ENCODE measurements at places on chromosomes 16 and 17.

- DNase-seq, result no peak
Measured at GRCh38 chr17:76193591-76193990, 46.7 kb downstream of the RNF157 start.

DNA sequence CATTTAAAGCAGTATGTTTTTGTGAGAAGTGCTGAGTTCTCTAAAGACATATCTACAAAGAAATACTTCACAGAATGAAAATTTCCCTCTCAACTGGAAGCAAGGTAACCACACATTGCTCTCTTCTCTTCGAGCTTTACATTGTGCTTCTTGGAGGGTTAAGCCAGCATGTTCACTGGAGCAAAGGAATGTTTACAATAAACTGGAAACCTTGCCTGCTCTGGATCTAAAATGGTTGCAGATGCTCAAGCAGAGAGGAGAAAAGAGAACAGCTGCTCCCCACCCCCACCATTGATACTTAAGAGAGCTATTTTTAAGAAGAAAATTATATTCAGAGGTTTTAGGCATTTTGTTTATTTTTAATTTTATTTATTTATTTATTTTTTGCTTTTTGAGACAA is 213.1 kb downstream of the CEP112 start:
- DNase-seq, result no peak

DNA sequence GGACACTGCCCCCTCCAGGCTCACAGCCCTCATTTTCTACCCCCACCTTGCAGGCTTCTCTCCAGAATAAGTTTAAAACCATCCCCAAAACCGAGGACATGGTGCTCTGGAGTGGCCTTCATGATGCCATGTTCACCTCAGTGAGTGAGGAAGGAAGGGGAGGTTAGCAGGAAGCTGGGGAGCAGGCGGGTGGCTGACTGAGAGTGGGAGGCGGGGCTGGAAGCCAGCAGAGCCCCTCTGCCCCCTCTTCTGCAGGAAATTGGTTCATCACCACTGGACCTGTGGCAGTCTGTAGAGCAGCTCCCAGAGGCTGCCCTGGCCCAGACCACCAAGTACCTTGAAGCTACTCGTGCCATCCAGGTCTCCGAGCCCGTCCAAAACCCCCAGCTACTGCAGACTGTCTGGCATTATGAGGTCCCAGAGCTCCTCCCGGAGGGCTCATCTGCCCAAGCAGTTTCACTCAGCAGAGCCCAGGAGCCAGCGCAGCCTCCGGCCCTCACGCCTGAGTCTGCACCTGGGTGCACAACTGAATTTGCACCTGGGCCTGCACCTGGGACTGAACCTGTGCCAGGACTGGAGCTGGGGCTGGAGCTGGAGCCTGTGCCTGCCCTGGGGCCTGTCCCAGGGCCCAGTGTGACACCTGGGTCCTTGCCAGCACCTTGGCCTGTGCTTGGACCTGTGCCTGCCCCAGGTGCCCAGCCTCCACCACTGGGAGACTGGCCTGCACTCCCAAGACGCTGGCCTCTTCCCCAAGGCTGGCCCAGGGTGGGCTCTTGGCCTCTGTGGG is 19.0 kb downstream of the C16orf96 start:
- DNase-seq, result no peak

GRCh38 chr16:4801051-4801961 is 1.1 kb downstream of the ROGDI start:
- DNase-seq, result no peak

- DNase-seq, result no peak
Measured at GRCh38 chr16:69839240-69839688, 77.1 kb downstream of the WWP2 start.

GRCh38 chr16:86664522-86665318 is 86.4 kb downstream of the FOXL1 start:
- DNase-seq, result no peak

DNA sequence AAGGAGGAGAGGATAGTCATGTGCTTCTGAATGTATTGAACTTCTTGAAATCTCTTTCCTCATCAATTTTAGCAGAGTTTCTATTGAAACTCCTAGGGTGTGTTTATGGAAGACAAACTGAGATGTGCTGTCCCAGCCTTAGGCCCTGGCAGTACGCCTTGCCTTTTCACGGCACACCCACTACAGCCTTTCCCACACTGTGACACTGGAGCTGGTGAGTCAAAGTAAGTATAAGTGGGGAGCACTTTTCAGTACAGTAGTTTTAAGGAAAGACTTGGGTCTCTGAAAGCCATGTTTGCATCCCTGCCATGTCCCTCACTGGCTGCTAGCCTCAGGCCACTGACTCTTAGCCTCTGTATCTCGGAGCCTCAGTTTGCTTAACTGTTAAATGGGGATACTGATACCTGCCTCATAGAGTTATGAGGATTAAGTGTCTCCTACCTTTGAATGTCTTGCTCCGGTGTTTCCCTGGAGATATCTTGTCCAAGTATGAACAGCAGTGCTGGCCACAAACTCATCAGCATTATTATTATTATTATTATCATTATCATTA is 144.7 kb upstream of the CRHR1 start:
- no peak for DNase-seq

DNA sequence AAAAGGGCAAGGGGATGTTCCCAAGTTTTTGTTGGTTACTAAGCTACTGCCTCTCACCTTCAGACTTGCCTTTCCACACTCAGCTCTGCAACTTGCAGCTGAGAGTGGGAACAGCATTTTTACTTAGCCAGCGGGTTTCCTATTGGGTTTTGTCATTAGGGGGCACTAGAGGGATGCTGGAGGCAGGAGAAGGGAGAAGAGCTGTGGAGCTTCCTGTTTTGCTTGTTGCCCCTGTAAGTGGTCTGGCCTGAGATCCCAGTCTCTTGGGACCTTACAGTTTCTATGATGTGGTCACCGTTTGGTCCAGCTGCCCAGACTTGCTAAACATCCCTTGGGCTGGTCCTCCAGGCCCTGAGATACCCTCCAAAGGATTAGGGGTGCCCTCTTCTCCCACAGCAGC is 209.6 kb upstream of the NLRP1 start:
- DNase-seq, result no peak

- DNase-seq, result no peak
Measured at GRCh38 chr16:68446681-68447652, 1.3 kb downstream of the SMPD3 start.

GRCh38 chr17:27882162-27882840 is 10.9 kb downstream of the LYRM9 start:
- no peak for DNase-seq

DNA sequence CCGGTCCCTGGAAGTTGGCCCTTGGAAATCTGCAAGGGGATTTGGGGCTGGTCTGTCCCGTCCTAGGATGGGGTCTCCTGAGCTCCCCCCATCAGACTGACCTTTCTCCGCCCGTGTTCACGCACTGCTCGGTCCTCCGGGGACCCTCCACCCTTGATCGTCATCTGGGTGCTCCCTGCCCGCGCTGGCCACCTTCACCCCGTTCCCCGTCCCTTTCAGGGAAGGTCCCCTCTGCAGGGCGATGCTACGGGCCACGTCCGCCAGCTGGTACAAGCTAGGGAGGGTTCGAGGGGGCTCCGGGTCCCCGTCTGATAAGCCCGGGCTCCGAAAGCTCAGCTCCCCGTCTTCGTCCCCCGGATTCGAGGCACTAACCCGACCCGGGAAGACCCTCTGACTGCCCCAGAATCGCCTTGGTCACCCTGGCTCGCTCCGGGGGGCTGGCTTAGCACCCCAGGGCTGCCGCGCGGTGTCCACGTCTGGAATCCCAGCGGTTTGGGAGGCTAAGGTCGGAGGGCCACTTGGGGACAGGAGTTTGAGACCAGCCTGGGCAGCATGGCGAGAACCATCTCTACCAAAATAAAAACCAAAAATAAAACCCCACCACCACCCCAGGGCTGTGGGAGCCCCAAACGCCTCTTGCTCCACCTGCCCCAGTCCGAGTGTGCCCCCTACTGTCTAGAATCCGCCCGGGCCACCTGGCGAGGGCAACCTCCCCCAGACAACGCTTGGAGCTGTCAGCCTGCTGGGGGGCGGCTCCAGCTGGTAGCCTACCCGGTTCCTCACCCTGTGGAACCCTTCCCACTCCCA is 1.1 kb upstream of the SLC43A2 start:
- no peak for DNase-seq

DNA sequence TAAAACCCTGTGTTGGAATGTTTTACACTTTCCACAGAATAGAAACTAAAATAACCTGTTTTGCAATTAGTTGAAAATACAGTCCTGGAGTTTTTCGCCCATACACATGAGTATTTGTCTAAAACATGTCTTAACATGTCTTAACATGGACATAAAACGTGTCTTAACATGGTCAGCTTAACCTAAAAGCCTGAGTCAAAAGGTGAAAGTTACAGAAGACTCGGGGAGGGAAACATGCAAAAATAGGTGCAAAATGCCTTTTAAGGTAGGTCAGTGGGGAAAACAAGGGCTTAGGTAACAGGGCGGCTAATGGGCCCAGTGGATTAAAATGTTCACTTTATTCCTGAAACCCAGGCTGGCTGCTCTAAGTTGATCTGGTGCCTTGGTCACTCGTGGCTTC is 56.1 kb upstream of the RBL2 start:
- DNase-seq, result no peak

DNA sequence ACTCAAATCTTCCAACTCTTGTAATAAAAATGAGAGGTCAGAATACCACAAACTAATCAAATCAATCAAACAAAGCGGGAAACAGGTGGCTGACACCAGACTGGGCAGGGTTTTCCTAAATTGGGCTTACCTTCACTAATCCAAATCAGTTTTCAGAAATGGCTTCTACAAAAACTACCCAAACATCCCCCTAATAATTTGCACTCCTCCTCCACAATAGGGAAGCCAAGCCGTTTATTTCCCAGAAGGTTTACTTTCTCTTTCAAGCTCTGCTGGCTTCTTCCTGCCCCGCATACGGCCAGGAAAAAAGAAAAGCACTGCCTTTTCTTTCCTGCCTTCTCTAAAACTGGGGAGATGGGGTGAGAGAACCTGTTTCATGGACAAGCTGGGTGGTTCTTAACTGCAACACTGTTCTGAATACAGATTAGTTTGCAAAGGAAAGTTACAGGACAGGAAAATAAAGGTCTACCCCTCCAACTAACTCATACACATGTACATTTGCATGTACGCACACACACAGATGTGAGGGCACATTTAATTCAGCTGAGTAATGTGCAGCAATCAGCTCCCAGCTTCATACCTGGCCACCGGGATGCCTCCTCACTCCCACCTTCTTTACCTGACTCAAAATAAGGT is 9.2 kb downstream of the STAT3 start:
- DNase-seq, result no peak

DNA sequence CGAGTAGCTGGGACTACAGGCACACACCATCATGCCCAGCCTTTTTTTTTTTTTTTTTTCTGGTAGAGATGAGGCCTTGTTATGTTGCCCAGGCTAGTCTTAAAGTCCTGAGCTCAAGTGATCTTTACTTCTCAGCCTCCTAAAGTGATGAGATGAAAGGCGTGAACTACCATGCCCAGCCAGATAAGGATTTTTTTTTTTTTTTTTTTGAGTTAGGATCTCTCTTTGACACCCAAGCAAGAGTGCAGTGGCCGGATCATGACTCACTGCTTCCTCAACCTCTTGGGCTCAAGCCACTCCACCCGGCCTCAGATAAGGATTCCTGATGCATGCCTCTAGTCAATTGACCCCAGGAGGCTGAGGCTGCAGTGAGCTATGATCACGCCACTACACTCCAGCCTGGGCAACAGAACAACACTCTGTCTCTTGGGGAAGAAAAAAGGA is 11.2 kb upstream of the PLEKHG4 start:
- no peak for DNase-seq

Measured in cerebellar nuclear complex (tissue), 1 donor.